ENCODE measurements at places on chromosomes 12 and 14.

DNA sequence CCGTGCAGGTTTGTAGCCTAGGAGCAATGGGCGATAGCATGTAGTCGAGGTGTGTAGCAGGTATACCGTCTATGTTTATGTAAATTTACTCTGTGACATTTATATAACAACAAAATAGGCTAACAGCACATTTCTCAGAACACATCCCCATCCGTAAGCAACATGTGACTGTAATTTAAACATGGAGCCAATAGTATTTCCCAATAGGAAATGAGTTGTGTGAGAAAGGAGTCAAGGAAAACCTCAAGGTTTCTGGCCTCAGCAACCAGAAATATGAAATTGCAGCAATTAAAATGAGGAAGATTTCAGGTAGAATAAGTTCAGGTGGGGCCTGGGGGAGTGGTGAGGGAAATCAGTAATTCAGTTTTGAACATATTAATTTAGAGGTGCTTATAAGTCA, 136.0 kb downstream of the MSRB3 start:
- H3K4me1 ChIP-seq = no peaks in the 10 kb centered on the region
- no peaks in the 10 kb centered on the region for H3K27me3 ChIP-seq
- no peak for DNase-seq

DNA sequence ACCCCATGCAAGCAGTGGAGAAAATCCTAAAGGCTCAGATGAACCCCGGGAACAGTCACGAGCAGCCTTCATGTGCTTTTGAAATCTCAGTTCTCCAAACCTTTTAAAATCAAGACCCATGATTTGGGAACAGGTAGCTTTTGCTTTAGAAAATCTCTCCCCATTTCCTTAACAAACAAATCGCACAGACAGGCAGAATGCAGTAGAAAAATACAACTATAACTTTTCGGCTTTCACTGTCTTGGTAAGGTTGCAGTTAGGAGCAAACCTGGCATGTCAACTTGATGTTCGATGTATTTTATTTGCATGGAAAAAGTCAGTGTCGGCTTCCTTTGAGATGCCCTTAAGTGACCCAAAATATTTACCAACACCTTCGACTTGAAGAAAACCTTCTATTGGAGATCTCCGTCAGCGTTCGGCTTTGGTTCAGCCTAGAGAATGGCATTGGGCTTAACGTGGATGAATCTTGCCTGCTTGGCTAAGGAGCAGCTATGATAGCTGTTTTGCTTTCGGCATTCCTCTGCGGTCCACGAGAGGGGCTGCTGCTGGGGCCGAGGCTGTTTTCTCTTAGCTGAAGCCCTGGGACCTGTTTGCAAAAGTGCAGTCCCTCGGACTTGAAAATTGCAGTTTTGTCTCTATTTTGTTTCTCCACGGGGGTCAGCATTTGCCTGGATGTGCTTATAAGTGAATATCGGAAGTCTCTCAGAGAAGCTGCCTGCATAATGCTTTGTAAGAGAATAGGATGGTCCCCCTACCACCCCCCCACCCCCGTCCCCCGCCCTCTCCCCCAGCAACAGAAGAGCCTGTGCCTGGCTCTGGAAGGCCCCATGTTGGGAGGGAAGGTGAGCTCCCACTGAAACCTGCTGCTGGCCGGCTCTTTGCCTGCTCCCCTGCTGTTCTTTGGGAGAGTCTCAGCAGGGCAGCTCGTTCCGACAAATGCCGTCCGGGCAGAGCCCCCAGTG, 122.8 kb downstream of the AACS start:
- H3K27ac ChIP-seq = no peak overlapping the region
- DNase-seq = no peak
- peaks cover 2% of the 10 kb centered on the region for H3K36me3 ChIP-seq
- peak overlapping the region; percentile 46 for H3K4me3 ChIP-seq
- peaks cover 41% of the 10 kb centered on the region for H3K4me1 ChIP-seq
- H3K27me3 ChIP-seq = peaks cover 87% of the 10 kb centered on the region

- H3K36me3 ChIP-seq = peaks cover 8% of the 10 kb centered on the region
- peaks cover 60% of the 10 kb centered on the region for H3K27me3 ChIP-seq
- H3K27ac ChIP-seq = peak overlapping the region; percentile 96
- no peak for DNase-seq
Observed at GRCh38 chr14:37590428-37591139, 4.5 kb downstream of the FOXA1 start.

DNA sequence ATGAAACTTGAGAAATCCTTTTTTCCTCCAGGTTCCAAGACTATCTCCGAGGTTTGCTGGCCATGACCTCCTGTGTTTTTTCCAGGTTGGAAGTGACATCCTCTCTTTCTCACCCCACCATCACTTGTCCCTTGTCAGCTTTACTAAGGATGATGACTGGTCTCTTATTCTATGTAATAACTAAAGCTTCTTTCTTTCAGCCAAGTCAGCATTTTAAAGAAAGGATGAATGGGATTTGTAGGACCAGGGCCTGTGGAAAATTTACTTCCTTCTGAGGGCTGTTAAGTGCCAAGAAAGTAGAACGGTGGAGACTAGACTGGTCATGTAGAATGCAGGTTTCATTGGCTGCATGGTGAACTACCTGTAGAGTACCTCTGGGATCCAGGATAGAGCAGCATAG, 73.6 kb downstream of the FIGNL2 start:
- DNase-seq = no peak
- H3K4me3 ChIP-seq = no peak overlapping the region

DNA sequence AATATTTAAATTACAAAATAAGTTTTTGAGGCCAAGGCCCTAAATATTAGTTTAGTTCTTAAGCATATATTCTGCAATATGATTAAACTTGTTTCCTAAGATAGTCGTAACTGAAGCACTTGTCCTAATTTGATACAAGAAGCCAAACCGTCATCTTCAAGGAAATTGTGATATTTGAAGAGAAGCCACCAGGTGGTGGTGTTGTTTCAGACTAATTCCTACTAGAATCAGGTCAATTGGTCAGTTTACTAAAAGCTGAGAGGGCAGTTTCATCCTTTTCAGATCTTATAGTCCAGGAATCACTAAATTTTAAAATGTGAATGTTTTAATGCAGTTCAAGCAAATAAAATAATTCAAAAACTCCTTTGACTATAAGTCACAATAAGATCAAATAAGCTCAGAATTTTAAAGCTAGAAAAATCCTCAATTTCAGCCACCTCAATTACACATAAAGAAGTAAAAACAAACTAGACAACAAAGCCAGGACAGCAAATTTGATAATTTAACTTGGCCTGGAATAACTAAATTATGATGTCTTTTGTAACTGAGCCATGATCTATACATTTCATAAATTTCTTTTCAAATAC, 7.1 kb upstream of the ARL1 start:
- H3K4me3 ChIP-seq = no peak overlapping the region
- no peaks in the 10 kb centered on the region for H3K27me3 ChIP-seq
- no peak overlapping the region for H3K27ac ChIP-seq
- H3K36me3 ChIP-seq = no peaks in the 10 kb centered on the region
- no peaks in the 10 kb centered on the region for H3K4me1 ChIP-seq

- H3K27me3 ChIP-seq = peaks cover 7% of the 10 kb centered on the region
- no peak for DNase-seq
- H3K4me3 ChIP-seq = no peak overlapping the region
- peaks cover 29% of the 10 kb centered on the region for H3K4me1 ChIP-seq
- H3K36me3 ChIP-seq = no peaks in the 10 kb centered on the region
Observed at GRCh38 chr14:69315301-69315700, 55.3 kb downstream of the GALNT16 start.

DNA sequence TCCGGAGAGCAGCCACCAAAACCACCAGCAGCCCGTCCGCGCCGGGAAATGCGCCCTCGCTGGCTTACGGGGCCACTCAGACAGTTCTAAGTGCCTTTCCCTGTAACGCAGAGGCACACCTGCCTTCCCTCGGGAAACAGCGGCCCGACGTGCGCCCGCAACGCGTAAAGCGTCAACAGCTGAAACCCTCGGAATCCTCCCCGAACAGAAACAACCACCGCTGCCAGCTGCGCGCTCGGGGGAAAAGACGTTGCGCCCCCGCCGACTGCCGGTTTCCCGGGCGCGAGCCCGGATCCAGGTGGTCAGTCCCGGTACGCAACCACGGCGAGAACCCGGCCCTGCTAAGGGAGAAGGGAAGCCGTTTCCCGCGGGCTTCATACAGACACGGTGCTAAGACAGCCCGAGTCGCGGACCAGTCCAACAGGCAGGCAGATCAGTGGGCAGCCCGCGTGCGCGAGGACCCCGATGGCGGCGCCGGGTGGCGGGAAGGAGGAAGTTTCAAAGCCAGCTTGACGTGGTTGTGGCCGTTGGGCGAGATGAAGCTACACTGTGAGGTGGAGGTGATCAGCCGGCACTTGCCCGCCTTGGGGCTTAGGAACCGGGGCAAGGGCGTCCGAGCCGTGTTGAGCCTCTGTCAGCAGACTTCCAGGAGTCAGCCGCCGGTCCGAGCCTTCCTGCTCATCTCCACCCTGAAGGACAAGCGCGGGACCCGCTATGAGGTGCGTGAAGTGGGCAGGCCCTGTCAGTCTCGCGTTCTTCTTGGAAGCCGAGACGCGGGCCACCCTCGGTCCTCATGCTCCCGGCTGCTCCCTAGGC, at the start of gene LRR1:
LRR1 (plus strand) TSS at position 456 of the 816 bp plus-strand sequence; CDS start at position 537, 81 bp downstream.
- H3K27me3 ChIP-seq = no peaks in the 10 kb centered on the region
- peak within 1 kb of the TSS; percentile 97 for H3K4me3 ChIP-seq
- H3K27ac ChIP-seq = peak within 1 kb of the TSS; percentile 100
- peaks cover 50% of the 10 kb centered on the region for H3K4me1 ChIP-seq
- peaks cover 12% of the 10 kb centered on the region for H3K36me3 ChIP-seq
- peak; percentile 88 for DNase-seq

GRCh38 chr14:89418976-89419375, 1.9 kb upstream of the FOXN3 start:
- H3K4me3 ChIP-seq = peak overlapping the region; percentile 31
- no peaks in the 10 kb centered on the region for H3K27me3 ChIP-seq
- peak overlapping the region; percentile 72 for H3K27ac ChIP-seq
- peaks cover 59% of the 10 kb centered on the region for H3K4me1 ChIP-seq
- no peak for DNase-seq

DNA sequence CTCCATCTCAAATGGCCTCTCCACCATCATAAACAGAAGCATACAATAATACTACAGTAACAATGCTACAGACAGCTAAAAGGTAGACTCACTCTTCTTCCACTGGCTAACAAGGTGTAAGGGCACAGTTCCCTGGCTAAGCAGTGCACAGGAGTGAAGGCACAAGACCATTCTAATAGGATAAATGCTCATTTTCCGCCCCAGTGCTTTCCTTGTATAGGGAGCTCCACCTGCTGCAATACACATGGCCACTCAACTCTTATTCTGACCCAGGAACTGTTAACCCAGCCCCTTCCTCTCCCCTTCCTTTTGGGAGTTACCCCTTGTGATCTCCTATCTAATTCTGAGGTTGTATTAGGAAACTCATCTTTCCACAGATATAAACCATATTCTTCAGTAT, 124.6 kb downstream of the KCNK10 start:
- H3K27ac ChIP-seq = no peak overlapping the region
- no peaks in the 10 kb centered on the region for H3K36me3 ChIP-seq
- H3K4me1 ChIP-seq = no peaks in the 10 kb centered on the region

DNA sequence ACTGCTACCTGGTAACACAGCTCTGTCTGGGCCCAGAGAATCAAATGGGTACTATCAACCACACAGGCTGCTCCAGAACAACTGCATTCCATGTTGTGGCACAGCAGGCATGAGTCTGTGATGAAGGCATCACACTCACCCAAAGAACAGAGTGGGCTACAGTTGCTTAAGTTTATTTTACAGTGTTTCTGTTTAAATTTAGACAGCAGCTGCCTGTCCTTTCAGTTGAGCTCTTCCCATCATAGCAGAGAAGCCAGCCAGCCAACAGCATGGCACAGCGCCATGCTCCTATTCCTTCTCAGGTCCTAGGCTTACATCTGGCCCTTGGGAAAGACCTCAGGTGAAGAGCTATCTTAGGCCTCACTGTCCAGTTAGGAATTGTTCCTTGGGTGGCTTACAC, 147.0 kb upstream of the FRMD6 start:
- no peak overlapping the region for H3K27ac ChIP-seq
- peaks cover 42% of the 10 kb centered on the region for H3K27me3 ChIP-seq
- H3K36me3 ChIP-seq = no peaks in the 10 kb centered on the region
- H3K4me3 ChIP-seq = no peak overlapping the region
- no peaks in the 10 kb centered on the region for H3K4me1 ChIP-seq
- DNase-seq = no peak

- H3K27me3 ChIP-seq = peaks cover 23% of the 10 kb centered on the region
- H3K4me1 ChIP-seq = peaks cover 64% of the 10 kb centered on the region
- H3K27ac ChIP-seq = peak overlapping the region; percentile 84
- peak overlapping the region; percentile 84 for H3K4me3 ChIP-seq
- DNase-seq = no peak
- H3K36me3 ChIP-seq = no peaks in the 10 kb centered on the region
Observed at GRCh38 chr12:54418441-54419087, 502 bp downstream of the ITGA5 start.

- no peaks in the 10 kb centered on the region for H3K36me3 ChIP-seq
- peaks cover 54% of the 10 kb centered on the region for H3K27me3 ChIP-seq
- no peak overlapping the region for H3K27ac ChIP-seq
- DNase-seq = no peak
Observed at GRCh38 chr12:95851606-95852005, 7.1 kb upstream of the SNRPF start.

DNA sequence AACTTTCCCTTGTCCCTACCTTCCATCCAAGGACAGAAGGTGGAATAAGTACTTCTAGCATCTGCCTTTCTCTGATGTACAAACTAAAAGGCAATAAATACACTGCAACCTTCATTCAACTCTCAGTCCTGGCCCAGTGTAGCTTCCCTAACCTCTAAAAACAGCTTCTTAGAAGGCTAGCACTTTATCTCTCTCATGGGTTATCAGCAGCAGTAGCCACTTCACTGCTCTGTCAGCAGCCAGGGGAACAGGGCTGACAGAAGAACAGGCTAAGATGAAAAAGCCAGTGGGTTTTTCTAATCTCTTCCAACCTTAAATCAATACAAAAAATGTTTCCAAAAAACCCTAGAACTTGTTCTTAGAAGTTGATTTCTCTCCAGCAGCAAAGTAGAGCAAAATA, 13.2 kb downstream of the BAZ2A start:
- peaks cover 45% of the 10 kb centered on the region for H3K36me3 ChIP-seq
- peaks cover 52% of the 10 kb centered on the region for H3K4me1 ChIP-seq
- H3K27me3 ChIP-seq = no peaks in the 10 kb centered on the region

DNA sequence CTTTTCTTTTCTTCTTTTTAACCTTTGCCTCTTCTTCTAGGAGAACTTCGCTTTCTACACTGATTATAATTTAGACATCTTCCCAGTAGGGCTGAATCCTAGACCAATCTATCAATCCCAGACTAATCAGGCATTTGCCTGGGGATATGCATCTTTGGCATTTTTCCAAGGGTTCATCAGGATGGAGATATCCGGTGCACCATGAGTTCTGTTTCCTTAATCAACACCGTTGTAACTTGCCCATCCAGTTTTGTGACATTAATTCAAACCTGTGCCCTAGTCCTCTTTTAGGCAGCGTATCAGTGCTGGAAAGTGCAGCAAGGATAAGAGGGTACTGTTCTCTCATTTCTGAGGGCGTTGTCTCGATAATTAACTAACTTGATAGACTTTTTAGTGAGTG, 617 bp upstream of the MGP start:
- no peak overlapping the region for H3K27ac ChIP-seq
- H3K27me3 ChIP-seq = peaks cover 22% of the 10 kb centered on the region
- no peaks in the 10 kb centered on the region for H3K36me3 ChIP-seq
- DNase-seq = no peak
- H3K4me3 ChIP-seq = no peak overlapping the region

- peaks cover 61% of the 10 kb centered on the region for H3K4me1 ChIP-seq
- H3K36me3 ChIP-seq = peaks cover 11% of the 10 kb centered on the region
- H3K27me3 ChIP-seq = no peaks in the 10 kb centered on the region
- no peak overlapping the region for H3K4me3 ChIP-seq
- DNase-seq = no peak
Observed at GRCh38 chr14:71539650-71540285, 392.5 kb upstream of the RGS6 start.

Data from stimulated activated naive B cell treated with anti-CD40 and anti-IgM and Interleukin-4, amounts not matched to agents 10 μg/mL and 1 μg/mL and 100 μg/mL, for 72 hours (primary cell).